ENCODE measurements at places on chromosomes 1 and 21. TPM values are rescaled to one million over a fixed set of nuclear protein-coding genes. Genes with fewer than 3 reads are reported as not detected.

GRCh38 chr1:172654535-172654934 is 4.4 kb upstream of the FASLG start:
- no peak overlapping the region for H3K4me3 ChIP-seq
- H3K4me1 ChIP-seq: peaks cover 21% of the 10 kb centered on the region
- no peaks in the 10 kb centered on the region for H3K27me3 ChIP-seq

DNA sequence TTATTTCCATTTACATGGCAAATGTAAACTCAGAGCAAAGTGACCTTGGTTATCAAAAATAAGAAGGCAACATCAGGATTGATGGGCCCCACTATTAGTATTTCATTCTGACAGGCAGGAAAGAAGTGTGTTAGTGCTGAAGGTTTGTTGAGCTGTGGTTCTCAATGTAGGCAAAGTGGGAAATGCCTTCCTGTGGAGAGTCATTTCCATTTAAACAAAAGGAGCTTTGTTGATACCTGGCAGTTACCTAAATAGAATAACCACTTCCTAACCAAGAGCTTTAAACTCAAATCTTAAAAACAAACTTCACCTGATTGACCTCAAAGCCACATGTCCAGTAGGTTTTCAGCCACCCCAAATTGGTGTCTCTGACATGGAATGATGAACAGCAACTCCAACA is 579.9 kb upstream of the BEND5 start:
- no peaks in the 10 kb centered on the region for H3K27me3 ChIP-seq
- DNase-seq: no peak
- no peaks in the 10 kb centered on the region for H3K36me3 ChIP-seq
- no peaks in the 10 kb centered on the region for H3K4me1 ChIP-seq

DNA sequence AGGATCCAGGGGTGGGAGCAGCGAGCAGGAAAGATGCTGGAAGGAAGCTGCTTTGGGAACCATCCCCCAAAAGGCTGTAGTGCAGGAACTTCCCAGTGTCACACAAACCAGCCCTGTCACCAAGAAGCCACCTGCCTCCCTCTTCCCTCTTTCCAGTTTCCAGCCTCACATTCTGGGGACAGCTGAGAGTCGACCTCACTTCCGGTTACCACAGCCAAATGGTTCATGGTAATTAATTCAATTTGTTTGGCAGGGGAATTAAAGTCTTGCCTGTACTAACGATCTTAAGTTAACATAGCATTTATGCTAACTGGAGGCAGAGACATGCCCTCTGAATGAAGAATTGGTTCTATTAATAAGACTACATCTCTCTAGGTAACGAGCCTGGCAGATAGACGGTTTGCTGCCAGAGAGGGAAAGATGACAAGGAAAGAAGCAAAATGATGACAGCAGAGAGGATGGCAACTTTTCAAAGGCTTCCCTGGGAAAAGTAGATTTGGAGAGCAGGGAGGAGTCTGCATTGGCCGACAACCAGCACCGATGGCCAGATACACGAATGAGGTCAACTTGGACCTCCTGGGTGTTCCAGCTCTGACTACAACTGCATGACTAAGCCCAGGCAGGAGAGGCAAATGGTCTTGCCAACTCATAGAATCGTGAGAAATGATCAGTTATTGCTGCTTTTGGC is 64.1 kb downstream of the TMCO4 start:
- no peak overlapping the region for H3K4me3 ChIP-seq
- no peaks in the 10 kb centered on the region for H3K4me1 ChIP-seq
- no peaks in the 10 kb centered on the region for H3K27me3 ChIP-seq
- H3K27ac ChIP-seq: no peak overlapping the region

GJA8 gene
- total RNA-seq: not detected

DNA sequence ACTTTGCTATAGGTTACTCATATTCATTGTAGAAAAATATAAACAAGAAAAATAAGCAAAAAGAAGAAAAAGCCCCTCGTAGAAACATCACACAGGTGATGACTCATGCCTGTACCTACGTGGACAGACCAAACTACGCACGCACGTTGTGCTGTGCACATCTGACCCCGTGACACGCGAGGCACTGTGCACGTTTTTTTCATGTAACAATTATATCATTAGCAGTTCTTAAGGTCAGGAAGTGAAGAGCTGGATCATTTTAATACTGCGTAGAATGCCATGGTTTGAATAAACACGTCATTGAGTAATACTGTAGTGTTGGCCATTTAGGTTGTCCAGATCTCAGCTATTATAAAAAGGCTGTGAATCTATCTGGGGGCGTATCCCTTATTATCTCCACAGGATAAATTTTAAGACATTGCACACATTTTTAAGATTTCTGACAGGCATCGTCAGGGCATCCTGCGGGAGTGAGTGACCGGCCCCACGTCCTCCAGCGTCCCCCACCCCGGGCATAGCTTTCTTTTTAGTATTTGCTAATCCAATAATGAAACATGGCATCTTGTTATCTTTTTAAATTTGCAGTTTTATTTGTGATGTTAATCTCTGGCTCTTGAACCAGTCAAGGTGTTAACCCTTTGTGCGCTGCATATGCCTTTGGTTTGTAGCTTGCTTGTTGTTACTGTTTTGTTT is 23.4 kb upstream of the ADARB1 start:
- no peak overlapping the region for H3K4me3 ChIP-seq
- no peak for DNase-seq
- H3K36me3 ChIP-seq: no peaks in the 10 kb centered on the region
- H3K4me1 ChIP-seq: no peaks in the 10 kb centered on the region
- no peak overlapping the region for H3K27ac ChIP-seq

DNA sequence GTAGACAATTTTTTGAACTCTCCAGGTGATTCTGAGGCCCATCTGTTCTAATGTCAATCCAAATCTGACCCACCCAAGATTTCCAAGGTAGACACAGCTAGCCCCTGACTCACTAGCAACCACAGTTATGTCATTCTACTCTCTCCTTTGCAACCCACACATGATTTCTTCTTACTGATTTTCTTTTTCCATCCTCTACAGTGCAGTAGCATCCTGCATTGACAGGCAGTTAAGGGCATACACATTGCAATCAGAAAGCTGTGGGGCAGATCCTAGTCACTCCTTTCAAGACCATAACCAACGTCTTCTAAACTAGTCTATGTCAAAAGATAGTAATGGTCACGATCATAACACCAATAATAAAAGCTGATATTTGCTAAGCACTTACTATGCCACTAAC is 54.2 kb downstream of the JAK1 start:
- no peaks in the 10 kb centered on the region for H3K36me3 ChIP-seq
- H3K27ac ChIP-seq: no peak overlapping the region
- H3K27me3 ChIP-seq: no peaks in the 10 kb centered on the region
- no peak for DNase-seq
- H3K4me3 ChIP-seq: no peak overlapping the region
- H3K4me1 ChIP-seq: peaks cover 92% of the 10 kb centered on the region

DNA sequence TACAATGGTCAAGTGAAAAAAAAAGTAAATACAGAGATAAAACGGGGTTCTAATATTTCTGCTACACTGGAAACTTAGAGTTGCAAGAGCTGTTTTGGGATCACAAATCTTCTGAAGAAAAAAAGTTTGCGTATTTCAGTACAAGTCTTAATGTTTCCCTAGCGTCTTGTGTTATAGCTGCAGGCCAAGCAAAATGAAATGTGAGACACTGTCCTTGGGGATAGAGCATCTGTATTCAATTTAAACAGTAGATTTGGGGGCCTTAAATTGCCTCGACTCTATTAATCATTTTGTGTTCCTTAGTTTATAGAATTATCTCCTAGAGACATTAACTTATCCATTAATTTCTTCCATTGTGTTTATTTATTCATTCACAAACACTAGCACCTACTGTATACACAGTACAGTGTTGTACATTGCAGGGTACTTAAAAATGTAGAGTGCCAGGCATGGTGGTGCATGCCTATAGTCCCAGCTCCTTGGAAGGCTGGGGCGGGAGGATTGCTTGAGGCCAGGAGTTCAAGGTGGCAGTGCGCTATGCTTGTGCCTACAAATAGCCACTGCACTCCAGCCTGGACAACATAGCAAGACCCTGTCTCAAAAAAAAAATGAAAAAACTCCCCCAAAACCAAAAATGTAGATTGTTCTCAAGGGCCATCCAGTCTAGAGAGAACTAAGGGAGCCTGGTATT is 7.9 kb downstream of the DISC1 start:
- no peaks in the 10 kb centered on the region for H3K4me1 ChIP-seq
- DNase-seq: no peak
- no peak overlapping the region for H3K27ac ChIP-seq
- H3K4me3 ChIP-seq: no peak overlapping the region

LRRC39 gene
- total RNA-seq: 0.53 TPM

- no peaks in the 10 kb centered on the region for H3K36me3 ChIP-seq
- H3K4me3 ChIP-seq: no peak overlapping the region
- H3K27ac ChIP-seq: no peak overlapping the region
- peaks cover 45% of the 10 kb centered on the region for H3K27me3 ChIP-seq
- no peak for DNase-seq
- no peaks in the 10 kb centered on the region for H3K4me1 ChIP-seq
Observed at GRCh38 chr1:118999348-119000071, 11.4 kb upstream of the TBX15 start.

DNA sequence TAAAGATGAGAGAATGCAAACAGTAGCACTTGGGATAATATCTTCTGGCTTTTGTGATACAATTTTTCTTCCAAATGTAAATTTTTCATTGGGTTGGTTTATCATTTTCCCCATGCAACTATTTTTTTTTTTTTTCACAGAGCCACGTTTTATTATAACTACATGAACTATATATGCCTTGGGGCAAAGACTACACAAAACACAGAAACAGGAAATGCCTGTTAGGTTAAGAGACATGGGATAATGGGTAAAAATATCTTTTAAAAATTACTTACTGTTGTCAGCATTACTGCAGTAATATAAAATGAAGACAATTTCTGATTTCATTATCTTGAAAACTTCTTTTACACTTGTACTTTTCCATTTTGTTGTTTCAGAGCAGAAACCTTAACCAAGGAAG is 74.6 kb downstream of the DISP1 start:
- no peak for DNase-seq
- H3K4me3 ChIP-seq: no peak overlapping the region
- no peaks in the 10 kb centered on the region for H3K36me3 ChIP-seq
- no peaks in the 10 kb centered on the region for H3K27me3 ChIP-seq

KCNN3 gene
- total RNA-seq: 0.18 TPM

DNA sequence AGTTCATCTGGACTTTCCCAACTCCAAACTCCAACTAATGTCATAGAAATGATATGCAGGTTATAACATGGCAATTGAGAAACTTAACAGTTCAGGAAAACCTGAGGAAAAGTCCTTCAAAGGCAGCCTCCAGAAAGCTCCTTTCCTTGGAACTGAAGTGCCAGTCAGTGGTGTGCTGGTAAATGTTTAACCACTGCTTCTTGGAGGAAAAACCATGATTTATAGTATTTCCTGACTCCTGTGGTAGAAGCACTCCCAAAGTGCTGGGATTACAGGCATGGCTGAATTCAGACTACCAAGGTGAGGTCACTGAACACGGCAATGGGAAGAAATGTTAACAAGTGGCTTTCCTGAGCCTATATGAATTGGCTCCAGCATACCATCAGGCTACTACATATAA is 26.7 kb upstream of the ZNHIT6 start:
- no peaks in the 10 kb centered on the region for H3K36me3 ChIP-seq
- no peak for DNase-seq
- no peaks in the 10 kb centered on the region for H3K4me1 ChIP-seq
- no peak overlapping the region for H3K4me3 ChIP-seq
- H3K27me3 ChIP-seq: peaks cover 4% of the 10 kb centered on the region
- H3K27ac ChIP-seq: no peak overlapping the region

E2F2 gene
- total RNA-seq: 19.1 TPM

DNA sequence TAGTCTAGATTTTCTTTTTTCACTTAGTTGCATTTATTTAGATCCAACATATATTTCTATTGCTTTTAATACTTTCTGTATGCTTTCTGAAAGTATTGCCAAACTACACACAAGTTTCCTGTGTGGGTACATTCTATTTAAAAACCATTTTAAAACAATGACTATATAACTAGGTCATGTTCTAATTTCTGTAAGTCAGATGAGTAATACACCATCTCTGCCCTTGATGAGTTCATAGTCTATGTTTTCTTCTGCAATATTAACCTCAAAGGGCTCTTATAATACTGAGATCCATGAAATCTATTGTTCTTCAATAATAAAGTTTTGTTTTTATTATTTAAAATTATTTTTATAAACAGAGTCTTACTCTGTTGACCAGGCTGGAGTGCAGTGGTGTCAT is 68.3 kb downstream of the RNASEL start:
- no peak overlapping the region for H3K4me3 ChIP-seq
- H3K4me1 ChIP-seq: no peaks in the 10 kb centered on the region
- no peaks in the 10 kb centered on the region for H3K36me3 ChIP-seq
- DNase-seq: no peak

- no peaks in the 10 kb centered on the region for H3K27me3 ChIP-seq
- no peaks in the 10 kb centered on the region for H3K4me1 ChIP-seq
- no peaks in the 10 kb centered on the region for H3K36me3 ChIP-seq
- H3K27ac ChIP-seq: no peak overlapping the region
Observed at GRCh38 chr1:82160036-82160435, 359.3 kb downstream of the ADGRL2 start.

- H3K4me3 ChIP-seq: no peak overlapping the region
- peaks cover 20% of the 10 kb centered on the region for H3K36me3 ChIP-seq
Observed at GRCh38 chr1:25458541-25459298, 28.0 kb downstream of the MACO1 start.

DNA sequence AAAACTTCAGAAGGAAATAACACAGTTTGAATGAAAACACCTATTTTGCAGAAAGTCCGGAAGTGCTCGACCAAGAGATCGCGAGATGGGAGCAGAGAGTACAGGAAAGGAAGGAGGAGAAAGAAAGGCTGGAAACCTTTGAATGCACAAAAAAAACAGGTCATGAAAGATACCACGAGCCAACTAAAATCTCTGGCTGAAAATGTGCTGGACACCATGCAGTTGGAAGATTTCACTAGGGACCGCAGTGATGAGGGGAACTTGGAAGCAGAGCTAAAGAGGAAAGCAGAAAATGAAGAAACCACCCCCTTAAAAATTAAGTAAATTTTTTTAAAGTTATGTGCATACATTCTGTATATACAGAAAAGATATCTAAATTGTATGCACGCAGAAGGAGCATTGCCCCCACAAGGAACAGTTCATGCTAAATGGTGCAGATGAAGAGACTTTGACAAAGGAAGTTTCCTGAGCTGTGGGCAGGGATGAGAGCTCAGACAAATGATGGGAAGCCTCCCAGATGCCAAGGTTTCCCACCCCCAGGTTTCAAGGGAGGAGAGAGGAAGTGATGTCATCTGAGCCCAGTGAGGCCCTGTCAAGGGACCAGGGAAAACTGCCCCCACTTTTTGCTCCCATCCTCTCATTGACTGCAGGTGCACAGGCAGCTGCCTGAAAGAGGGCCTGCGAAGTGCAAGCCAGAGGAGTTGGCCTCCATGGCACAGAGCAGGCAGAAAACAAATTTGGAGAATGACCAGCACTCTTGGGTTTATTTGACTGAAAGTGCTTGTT is 52.5 kb downstream of the ETS2 start:
- H3K36me3 ChIP-seq: no peaks in the 10 kb centered on the region
- H3K4me1 ChIP-seq: no peaks in the 10 kb centered on the region
- no peak overlapping the region for H3K27ac ChIP-seq
- no peak for DNase-seq

GUCA2B gene
- total RNA-seq: not detected

All from CD8-positive, alpha-beta memory T cell (primary cell).